Cardiac atrium fibroblast (primary cell): ENCODE measurements at places on chromosomes 11 and 22. TPM values are rescaled to one million over a fixed set of nuclear protein-coding genes. Genes with fewer than 3 reads are reported as not detected.

CLTCL1 gene
- 8.4 and 20.2 TPM in 2 replicates for total RNA-seq

APLNR gene
- total RNA-seq, result 0.65 and 1.4 TPM in 2 replicates

CRYBA4 gene
- total RNA-seq, result not detected in 2 replicates

PLAAT2 gene
- total RNA-seq, result not detected in 2 replicates

CSTPP1 gene
- total RNA-seq, result 11.3 and 27.8 TPM in 2 replicates

TUT1 gene
- 6.9 and 12.0 TPM in 2 replicates for total RNA-seq

OR6A2 gene
- 0.65 and 3.4 TPM in 2 replicates for total RNA-seq

DBX1 gene
- not detected in 2 replicates for total RNA-seq

HBG2 gene
- total RNA-seq, result not detected in 2 replicates

PTGDR2 gene
- total RNA-seq, result not detected in 2 replicates

CD151 gene
- 654 and 667 TPM in 2 replicates for total RNA-seq

CBX6 gene
- total RNA-seq, result 37.2 and 41.0 TPM in 2 replicates

UQCR10 gene
- 40.6 and 79.5 TPM in 2 replicates for total RNA-seq

CSNK2A3 gene
- 0.54 and 0.65 TPM in 2 replicates for total RNA-seq

POU2AF1 gene
- not detected in 2 replicates for total RNA-seq
